Midbrain (tissue), 1 donor: ENCODE measurements at places on chromosomes 16 and 17.

GRCh38 chr17:41695954-41696757 lies 7.5 kb downstream of the EIF1 start:
- peak; percentile 67 for DNase-seq

DNA sequence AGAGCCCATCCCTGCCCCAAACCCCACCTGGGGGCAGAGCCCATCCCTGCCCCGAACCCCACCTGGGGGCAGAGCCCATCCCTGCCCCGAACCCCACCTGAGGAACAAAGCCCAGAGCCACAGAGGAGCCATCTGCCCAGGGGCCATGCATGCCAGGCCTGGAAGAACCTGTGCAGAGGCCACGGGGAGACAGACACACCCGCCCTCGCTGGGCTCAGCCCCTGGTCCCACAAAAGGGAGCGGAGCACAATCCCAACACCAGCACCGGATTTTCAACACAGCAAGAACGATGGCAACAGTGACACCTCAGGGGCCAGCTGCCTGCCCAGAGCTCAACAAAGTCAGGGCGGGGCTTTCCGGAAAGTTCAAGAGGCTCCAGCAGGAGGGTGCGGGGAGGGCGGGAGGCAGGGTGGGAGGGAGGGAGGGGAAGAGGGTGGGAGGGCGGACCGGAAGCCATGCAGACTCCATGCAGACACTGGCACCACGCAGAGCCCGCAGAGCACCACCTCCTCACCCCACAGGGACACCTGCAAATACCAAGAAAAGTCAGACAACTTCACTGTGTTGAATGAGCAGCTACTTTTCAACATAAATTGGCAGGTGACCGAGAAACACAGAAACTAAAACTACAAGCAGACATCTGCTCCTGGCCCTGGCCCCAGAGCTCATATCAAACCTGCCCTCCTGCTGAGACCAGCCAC lies 27.9 kb upstream of the C16orf95 start:
- DNase-seq, result no peak

- DNase-seq, result peak; percentile 13
These were observed 102.5 kb downstream of the MRM1 start for GRCh38 chr17:36703860-36704266.

GRCh38 chr17:69809331-69809730 lies 265.7 kb upstream of the KCNJ16 start:
- no peak for DNase-seq

DNA sequence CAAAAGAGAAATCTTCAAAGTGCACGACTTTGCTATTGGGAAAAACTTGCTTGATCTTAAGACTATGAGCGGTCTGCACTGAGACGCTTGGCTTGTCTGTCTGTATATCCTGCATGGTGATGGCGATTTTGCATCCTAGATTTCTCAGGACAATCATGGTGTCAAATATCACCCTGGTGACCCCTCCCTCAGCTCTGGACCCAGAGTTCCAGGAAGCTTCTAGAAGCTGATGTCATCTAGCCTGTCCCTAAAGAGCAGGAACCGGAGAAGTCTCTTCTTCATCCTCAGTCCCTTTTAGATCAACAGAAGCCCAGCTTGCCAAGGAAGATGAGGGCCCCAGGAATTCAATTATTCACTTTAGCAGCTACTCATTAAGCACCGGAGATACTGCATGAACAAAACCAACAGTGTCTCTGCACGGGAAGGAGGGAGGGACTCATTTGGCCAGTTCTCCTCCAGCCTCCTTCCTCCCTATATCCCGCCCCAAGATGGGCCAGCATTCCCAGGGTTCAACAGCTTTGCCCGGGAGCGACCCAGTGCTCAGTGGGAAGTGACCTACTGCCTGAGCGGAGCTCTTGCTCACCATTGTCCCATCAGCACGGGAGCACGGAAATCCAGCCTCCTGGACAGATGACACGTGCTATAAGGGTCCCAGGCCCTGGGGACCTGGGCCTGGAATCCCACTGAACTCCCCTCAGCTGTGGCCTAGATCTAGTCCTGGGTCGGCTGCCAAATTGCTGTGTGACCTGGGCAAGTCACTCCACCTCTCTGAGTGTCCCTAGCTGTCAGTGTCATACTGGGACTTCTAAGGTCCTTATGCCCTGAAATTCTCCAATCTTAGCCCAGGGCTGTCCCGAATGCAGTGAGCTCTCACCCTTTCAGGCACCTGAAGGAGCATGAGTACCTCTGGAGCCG lies 3.8 kb downstream of the EMP2 start:
- no peak for DNase-seq

DNA sequence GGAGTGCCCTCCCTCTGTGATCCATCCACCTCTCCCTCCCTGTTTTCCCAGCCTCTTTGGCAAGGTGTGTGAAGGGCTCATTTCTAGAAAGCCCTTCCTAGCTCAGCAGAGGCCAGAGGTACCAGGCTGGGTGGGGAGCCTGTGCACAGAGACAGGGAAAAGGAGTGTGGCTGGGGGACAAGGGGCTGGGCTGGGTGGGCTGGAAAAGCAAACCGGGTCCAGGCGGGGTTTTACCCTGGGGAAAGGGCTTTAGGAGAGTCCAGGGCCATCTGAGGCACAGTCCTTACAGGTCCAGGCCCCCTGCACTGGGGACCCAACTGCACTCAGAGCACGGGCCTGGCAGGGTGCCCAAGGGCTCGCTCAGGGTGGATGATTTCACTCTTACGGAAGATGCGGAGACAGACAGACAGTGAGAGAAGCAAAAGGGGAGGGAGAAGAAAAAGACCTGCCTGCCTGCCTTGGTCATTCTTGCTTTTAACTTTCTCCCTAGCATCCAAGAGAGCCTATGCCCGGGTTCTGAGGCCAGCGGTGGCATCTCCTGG lies 7.0 kb downstream of the CRHR1 start:
- no peak for DNase-seq

GRCh38 chr17:3475251-3475685 lies 529 bp upstream of the ASPA start:
- peak; percentile 59 for DNase-seq

DNA sequence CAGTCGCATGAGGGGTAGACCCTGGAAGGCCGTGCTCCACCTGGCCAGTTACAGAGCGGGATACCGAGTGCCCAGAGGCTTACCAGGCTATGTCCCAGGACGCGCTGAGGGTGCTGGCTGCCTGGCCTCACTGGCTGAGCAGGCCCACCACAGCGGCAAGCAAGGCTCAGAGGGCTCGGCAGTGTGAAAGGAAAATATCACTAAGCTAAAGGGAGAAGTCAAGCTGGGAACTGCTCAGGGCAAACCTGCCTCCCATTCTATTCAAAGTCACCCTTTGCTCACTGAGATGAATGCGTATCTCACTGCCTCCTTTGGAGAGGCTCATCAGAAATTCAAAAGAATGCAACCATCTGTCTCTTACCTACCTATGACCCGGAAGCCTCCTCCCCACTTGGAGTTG lies 37.4 kb downstream of the CCDC57 start:
- DNase-seq, result no peak

- peak; percentile 7 for DNase-seq
These were observed 91.1 kb downstream of the SSH2 start for GRCh38 chr17:29838961-29839360.

- DNase-seq, result peak; percentile 74
These were observed 24.9 kb upstream of the RFFL start for GRCh38 chr17:35088356-35088880.

DNA sequence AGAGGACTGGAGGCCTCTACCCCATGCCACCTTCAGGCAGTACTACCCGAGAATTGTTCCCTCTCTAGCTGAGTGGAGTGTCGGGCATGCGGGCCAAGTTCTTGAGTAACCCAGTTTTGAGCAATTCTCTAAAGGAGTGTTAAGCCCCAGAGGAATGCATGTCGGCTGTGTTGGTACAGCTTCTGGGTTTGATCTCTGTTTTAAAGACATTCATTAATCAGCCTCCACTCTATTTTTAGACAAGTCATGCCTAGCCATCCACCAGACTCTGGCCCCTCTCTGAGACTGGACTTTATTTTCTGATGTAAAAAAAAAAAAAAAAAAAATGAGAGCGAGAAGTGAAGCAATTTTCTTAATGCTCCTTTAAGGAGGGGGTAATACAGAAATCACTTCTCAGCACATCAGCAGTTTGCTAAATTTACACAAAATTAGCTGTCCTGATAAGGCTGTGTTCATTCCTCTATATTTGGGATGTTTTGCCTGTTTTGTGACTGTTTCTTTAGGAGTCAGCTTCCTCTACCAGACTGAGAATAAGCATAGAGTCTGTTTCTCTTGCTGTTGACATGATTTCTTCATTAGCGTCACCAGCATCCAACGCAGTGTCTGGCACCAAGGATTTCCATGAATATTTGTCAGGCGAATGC lies 88.7 kb downstream of the AXIN2 start:
- peak; percentile 18 for DNase-seq

GRCh38 chr16:84970447-84971127 lies 40.7 kb downstream of the ZDHHC7 start:
- peak; percentile 78 for DNase-seq

DNA sequence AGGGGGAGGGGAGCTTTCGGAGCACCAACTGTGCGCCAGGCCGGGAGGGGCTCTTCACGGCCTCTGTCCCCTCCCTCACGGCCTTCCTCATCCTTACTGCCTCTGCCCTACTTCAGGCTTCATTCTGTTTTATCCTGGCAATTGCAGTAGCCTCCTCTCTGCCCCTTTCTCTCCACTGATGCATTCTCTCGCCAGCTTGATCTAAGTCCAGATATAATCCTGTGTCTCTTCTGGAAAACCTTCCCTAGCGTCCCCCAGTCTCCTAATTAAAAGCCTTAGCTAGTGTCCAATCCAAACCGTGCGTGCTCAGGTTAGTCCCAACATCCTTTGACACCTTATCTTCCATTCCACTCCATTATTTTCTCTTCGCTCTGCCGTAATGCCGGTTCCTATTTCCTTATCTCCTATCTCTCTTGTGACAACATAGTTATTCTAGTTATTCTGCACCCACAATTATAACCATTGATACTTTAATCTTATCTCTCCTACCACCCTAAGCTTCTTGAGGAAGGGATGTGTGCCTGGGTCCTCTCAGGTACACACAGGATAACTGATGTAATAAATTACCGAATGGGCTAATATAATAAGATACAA lies 869 bp downstream of the ZNF48 start:
- DNase-seq, result peak; percentile 45

GRCh38 chr17:21113049-21113690 lies 13.6 kb upstream of the DHRS7B start:
- no peak for DNase-seq
